Activated naive CD4-positive, alpha-beta T cell treated with Interleukin-2 at 50 U/mL for 16 hours (primary cell): ENCODE measurements at places on chromosomes 16 and 17.

GRCh38 chr17:40431231-40431602, 12.0 kb upstream of the IGFBP4 start:
- no peak for DNase-seq

DNA sequence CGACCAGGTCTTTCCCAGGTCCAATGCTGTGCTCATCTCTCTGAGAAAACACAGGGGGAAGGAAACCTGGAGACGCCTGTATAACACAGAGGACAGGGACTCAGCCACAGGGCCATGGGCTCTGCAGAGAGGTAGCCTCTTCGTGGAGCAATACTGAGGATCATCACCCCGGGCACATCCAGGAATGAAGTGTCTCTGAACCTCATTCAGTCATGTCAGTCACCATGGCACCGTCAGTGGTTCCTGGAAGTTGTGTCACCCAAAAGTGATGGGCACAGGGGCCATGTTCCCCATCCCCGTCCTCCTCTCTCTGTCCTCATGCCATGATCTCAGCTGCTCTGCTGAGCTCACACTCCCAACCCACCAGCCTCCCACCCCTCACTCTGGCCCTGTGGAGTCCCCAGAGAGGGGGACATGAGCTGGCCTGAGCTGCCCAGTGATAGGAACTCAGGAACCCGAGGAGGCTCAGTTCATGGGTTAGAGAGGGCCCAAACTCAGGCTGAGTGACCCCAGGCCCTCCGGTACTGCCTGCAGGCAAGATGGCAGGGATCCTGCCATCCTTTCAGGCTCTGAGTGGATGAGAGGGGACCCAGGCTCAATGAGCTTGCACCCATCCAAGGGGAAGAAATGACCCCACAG, 53.4 kb downstream of the PITPNM3 start:
- DNase-seq: no peak

DNA sequence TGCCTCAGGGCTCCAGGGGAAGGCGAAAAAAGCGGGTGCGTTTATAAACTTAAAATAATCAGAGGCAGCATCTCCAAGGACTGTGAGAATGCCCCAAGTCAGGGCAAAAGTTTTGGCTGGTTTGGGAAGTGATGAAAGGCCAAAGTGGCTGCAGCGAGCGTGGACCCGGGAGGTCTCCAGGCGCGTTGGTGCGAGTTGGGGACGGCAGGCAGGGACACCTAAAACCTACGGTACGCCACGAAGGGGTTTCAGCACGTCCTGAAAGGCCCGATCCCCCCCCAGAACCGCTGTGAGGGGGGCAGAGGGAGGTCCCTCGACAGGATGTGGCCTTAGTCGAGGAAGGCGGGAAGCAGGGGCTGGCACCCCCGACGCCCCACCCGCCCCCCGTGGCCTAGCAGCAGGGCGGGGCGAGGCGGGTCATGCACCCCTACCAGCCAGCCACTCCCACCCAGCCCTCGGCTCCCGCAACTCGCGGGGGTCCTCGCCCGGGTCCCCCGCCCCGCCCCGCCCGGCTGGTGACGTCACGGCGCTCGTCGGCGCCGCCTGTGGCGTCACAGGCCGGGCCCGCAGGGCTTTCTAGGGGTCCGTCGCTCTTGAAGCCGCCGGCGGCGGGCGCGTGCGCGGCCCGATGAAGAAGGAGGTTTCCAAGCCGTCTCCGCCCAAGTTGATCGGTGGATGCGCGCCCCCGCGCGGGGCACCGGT, at the start of gene MYCBPAP:
MYCBPAP (plus strand) TSS at position 569 of the 702 bp plus-strand sequence. CDS start 236 bp downstream, outside the sequence.
- DNase-seq: peak; percentile 84

GRCh38 chr17:11768106-11768505, 169.8 kb downstream of the DNAH9 start:
- DNase-seq: no peak

GRCh38 chr16:78762222-78762621, 662.8 kb downstream of the WWOX start:
- no peak for DNase-seq

DNA sequence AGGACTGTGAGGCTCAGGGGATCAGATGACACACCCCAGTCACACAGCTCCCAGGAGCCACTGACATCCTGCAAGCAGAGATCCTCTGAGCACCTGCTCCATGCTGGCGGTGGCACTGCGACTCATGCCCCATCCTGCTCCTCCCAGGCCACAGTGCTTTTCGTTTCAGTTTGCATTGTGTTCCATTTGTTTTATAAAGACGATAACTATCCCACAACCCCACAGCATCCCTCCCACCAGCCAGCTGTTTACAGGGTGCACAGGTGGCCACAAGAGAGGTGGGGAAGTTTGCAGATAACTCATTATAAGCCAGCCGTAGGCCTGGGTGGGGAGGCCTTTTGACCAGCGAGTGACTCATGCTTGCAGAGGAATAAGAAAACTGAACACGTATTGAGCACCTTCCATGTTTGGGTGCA, 28.2 kb downstream of the BCO1 start:
- peak; percentile 4 for DNase-seq

DNA sequence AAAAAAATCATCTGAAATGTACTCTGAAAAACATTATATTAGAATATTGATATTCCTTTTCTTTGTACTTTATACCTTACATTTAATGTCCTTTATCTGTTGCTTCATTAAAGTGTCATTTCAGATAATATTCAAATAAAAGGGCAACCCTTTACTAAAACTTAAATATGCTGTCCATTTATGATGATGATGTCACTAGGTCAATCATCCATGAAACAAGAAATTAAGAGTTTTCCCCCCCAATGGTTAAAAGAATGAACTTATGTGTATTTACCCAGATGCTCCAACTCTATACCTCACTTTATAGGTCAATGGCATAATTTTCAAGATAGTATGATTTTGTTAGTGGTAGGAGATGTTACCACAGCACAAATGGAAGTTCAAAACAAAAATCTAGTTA, 15.3 kb downstream of the APPBP2 start:
- DNase-seq: no peak

DNA sequence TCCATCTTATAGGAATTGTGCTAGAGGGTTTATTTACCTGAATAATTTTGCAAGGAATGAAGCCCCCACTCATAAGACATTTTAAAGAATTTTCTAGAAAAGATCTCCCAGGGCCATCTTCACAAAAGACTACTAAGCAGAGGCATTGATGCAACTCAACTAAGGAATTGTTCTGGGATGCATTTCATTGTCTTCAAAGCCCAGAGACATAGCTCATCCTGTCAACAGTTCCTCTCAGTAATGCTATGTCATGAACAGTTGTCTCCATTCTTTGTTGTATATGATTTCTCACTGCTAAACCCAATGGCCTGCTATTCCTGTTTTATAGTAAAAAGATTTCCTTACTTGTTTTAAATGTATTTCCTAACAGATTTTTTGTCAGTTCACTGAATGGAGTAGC, 136.8 kb upstream of the RBL2 start:
- no peak for DNase-seq

- no peak for DNase-seq
Observed at GRCh38 chr17:74641958-74642298, 18.4 kb upstream of the CD300E start.

GRCh38 chr16:23521037-23521743, 10.9 kb upstream of the GGA2 start:
- no peak for DNase-seq

GRCh38 chr17:57085448-57086068, 512 bp downstream of the AKAP1 start:
- peak; percentile 65 for DNase-seq

GRCh38 chr16:66984892-66985311, 3.5 kb upstream of the CES4A start:
- DNase-seq: peak; percentile 79

- no peak for DNase-seq
Observed at GRCh38 chr17:34291721-34292348, 6.3 kb downstream of the CCL11 start.

GRCh38 chr17:77827511-77827910, 131.0 kb upstream of the TNRC6C start:
- no peak for DNase-seq

DNA sequence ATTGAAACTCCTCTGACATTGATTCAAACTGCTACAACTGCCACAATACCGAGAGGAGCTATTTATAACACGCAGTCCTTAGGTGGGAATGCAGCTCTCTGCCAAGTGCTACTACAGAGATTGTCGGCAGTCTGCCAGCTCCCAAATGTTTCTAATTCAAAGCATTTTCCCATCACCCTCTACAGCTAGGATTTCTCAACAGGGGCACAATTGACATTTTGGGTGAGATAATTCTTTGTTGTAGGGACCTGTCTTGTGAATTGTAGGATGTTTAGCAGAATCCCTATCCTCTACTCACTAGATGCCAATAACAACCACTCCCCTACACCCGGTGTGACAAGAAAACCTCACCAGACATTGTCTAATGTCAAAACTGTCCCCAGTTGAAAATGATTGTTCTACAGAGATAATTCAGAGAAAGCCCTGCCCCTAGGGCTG, 7.8 kb upstream of the N4BP1 start:
- no peak for DNase-seq

DNA sequence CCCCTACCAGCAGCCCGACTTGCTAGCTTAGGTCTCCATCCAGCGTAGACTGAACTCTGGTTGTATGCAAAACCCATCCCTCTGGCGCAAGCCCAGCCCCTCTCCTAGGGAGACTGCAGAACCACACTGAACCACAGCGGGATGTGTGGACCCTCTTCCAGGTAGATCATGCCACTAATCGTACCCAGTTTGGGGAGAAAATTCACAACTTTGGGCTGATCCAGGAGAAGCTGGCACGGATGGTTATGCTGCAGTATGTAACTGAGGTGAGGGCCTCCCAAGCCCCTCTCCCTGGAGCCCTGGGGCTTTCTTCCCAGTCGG, 3.2 kb downstream of the ACADVL start:
- no peak for DNase-seq

GRCh38 chr16:4914528-4915225, 22.3 kb downstream of the PPL start:
- no peak for DNase-seq

- DNase-seq: no peak
Observed at GRCh38 chr16:87390641-87391323, 1.4 kb upstream of the MAP1LC3B start.

DNA sequence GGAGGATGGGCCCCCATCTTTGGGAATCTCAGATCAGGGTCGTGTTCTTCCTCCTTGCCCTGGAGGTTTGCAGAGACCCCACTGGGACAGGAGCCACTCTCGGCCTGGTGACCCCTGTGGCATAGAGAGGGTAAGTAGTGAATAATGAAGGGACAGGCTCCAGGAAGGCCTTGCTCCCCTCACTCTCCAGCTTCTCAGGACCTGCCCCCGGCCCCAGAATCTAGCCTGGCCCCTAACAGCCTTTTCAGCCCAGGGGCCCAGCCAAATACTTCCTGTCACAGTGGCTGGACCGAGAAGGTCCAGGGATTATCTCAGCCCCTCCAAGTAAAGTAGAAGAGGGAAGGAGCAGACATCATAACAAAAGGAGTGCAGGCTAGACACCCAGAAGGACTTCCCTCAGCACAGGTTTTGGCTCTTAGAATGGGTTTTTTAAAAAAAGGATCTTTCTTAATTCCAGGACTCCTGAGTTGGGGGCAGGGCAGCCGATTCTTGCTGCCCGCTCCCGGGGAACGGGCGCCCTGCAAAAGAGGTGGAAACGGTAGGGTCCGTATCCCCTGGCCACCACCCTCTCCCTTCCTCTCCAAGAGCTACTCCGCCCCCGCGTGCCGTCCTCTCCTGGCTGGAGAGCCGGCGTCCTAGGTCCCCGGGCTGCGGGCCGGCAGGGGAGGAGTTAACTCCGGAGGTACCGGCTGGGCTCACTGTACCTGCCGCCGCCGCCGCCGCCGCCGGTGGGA, 559 bp upstream of the NXPH3 start:
- no peak for DNase-seq

DNA sequence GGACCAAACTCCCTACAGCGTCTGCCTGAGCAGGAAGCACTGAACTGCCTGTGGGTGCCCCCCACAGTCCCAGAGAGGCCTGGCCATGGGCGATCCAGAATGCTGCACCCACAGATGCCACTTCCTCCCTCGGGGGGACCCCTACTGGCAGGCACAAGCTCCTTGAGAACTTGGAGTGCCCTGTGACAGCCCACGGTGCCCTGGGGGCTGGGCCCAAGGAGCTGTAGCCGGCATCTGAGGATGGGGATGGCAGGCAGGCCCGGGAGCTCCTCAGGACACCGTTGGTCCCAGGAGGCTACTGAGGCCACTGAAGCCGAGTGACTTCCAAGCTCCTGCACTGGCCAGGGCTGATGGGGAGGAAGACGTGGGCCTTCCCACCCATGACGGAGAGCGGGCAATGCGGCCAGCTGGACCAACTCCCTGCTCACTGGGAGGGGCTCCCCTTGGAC, 15.1 kb upstream of the RASD1 start:
- no peak for DNase-seq

DNA sequence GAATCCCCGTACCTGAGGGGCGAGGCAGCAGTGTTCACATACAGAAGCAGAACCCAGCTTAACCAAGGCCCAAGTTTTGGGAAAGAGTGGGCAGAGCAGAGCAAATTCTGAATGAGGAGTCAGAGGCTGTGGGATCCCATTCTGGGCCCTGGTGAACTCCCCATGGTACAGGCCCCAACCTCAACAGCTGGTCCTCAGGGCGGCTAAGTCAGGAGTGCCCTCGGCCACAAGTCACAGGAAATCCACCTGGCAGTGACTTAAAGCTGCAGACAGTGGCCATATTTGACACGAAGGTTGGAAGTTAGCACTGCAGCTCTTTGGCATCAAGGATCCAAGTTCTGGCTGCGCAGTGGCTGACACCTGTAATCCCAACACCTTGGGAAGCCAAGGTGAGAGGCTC, 237.1 kb downstream of the PARN start:
- no peak for DNase-seq

DNA sequence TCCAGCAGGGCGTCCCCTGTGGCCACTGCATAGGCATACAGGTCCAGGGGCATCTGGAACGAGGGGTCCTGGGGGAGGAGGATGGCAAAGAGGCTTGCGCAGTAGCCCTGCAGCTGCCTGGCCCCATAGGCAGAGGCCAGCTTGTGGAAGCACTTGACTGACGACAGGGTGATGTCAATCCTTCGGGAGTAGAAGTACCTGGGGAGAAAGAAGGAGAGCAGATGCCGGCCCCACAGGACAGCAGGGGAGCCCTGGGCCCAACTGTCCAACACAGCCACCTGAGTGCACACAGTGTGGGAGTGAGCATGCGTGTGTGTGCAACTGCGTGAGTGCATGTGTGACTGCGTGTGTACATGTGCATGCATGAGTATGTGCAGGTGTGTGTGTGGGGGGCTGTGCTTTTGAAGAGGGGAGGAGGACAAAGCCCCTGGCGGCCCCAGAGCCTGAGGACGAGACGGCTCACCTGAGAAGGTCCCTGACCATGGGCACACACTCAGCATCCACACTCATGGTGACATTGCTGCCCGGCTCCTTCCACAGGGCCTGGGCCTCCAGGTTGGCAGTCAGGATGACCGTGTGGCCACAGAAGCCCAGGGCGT, 7.1 kb downstream of the LGALS3BP start:
- no peak for DNase-seq

GRCh38 chr17:18323007-18323406, 7.9 kb downstream of the SMCR8 start:
- no peak for DNase-seq
